ENCODE measurements at places on chromosomes 7 and 10.

DNA sequence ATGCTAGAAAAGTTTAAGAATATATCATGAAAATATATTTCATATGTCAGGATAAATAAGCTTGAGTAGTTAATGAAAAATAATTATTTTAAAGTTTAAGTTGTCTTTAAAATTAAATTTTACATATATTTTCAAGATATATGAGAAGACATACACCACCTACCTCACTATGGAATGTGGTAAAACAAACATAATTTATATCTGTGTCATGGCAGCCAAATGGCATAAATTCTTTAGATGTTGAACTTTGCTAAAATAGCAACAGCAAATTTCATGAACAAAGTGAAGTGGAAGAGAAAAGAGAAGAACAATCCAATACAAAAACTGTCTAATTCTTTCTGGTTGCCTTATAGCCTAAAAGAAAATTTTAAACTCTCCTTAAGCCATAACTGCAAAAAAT, 39.6 kb upstream of the SLC16A12 start:
- DNase-seq: no peak

GRCh38 chr7:116354546-116355423, 144.4 kb downstream of the TES start:
- DNase-seq: no peak

DNA sequence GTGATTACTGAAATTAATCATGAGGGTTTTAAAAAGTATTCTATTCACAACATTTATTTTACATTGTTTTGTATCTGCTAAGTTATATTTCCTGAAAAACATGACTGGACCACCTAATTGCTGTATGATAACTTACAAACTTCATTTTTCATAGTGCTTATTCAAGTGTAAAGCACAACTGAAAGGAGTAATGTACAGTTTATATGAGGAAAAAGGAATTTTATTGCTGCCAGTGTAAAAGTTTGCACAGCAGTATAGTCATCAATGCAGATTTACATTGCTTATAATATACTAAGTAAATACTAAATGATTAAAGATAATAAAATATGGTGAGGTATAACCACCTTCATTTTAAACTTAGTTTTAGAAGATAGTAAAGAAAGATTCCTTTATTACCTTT, 4.0 kb downstream of the PTEN start:
- no peak for DNase-seq

GRCh38 chr10:94239696-94240095, 123.0 kb downstream of the NOC3L start:
- no peak for DNase-seq

All from NCI-H1105 (cell line).